Ascending aorta (tissue), 2 donors: ENCODE measurements at places on chromosomes 1 and 21.

DNA sequence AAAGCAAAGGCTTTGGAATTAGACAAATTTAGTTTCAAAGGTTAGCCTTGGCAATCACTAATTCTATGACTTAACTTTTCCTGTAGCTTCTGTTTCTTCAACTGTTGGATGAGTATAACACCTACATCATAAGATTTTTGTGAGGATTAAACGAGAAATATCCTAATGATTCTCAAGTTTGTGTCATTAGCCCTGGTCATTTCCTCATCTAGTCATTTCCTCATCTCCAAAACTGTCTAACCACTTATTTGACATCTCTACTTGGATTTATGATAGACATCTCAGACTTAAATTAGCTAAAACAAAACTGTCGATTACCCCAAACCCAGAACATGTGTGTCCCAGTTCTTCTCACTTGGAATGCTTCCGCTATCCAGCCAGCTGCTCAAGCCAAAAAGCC, 80.2 kb upstream of the CHODL start:
- DNase-seq: no peak

DNA sequence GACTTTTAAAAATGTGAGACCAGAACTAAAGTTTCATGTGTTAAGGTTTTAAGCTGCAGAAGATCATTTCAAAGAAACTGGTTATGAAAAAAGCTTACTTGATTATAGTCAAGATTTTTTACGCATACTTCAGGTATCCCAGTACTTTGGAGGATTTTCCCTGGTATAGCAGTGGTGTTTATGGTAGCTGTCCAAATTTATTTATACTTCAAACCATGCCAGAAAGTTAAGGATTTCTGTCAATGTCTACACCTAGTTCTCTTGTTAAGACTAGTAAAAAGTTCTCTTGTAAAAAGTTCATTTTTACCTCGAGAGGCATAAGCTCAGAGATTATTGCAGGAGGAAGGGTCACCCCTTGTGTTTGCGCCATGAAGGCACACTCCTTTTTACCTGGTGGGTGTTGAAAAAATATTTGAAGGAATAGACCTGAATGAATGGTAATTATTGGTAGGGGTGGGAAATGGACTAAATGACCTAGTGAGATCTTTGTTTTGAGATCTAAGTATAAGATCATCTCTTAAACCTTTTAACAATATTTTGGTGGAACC, 2.8 kb downstream of the DYRK1A start:
- DNase-seq: no peak

- DNase-seq: no peak
Observed at GRCh38 chr1:157842939-157843338, 1.3 kb upstream of the CD5L start.

GRCh38 chr1:46369542-46370213, 24.4 kb upstream of the FAAH start:
- DNase-seq: no peak

DNA sequence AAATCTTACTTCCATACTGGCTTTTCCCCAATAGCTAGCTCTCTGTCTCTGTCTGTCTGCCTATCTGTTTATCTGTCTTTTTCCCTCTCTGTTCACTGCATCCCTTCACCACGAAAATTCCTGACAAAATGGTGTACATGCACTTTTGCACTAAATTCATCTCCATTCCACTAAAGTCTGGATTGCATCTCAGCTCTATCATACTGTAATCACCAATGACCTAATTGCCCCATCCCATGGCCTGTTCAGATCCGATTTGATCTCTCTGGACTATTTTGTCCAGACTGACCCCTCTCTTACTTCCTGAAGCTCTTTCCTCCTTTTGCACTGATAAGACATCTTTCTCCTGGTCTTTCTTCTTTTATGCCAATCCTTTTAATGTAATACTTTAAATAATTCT, 112.5 kb upstream of the USH2A start:
- DNase-seq: no peak

- no peak for DNase-seq
Observed at GRCh38 chr1:173329726-173330125, 122.6 kb upstream of the TNFSF4 start.

DNA sequence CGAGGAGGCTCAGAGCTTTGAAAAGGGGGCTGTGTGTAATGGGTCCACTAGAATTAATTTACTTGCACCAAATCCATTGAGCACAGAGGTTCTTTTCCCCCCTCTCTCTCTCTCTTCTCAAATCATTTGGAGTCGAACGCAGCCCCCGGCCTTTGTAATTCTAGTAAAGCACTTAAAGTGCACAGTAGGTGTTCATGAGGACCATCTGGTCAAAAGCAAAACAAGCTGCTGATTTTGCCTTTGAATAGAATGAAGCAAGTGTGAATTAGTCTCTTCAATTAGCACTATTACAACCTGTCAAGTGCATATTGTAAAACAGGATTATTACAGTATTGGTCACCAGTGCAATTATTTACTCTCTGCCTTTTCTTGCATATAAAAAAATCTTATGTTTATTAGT, 259.9 kb downstream of the FAF1 start:
- DNase-seq: no peak

GRCh38 chr1:168161459-168161858, 17.3 kb upstream of the TIPRL start:
- no peak for DNase-seq

- peak; percentile 2 for DNase-seq
Observed at GRCh38 chr1:11109047-11109760, 9.5 kb upstream of the EXOSC10 start.

DNA sequence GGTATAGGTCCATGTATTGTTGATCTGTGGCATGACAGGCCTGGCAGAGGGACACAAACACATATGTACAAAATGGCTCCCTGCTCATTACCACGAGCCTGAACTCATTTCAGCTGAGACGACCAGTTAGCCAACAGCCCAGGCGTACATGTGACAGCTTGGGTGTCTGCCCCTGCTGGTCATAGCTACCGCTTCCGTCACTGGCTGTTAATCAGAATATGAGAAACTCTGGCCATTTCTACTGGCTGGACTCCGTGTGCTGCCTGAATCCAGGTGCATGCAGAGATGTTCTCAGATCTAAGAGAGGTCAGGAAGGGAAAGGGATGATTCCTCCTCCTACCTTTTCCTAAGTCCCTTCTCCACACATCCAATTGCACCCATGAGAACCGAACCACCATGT, 144.5 kb downstream of the PBX1 start:
- DNase-seq: no peak

- no peak for DNase-seq
Observed at GRCh38 chr1:197485790-197486189, 217.7 kb downstream of the CRB1 start.

- no peak for DNase-seq
Observed at GRCh38 chr21:42063571-42064521, 7.3 kb upstream of the UMODL1 start.

- DNase-seq: peak; percentile 36
Observed at GRCh38 chr1:228500901-228501871, 14.0 kb downstream of the RNF187 start.

- DNase-seq: no peak
Observed at GRCh38 chr1:232468249-232468648, 161.7 kb downstream of the SIPA1L2 start.

- DNase-seq: no peak
Observed at GRCh38 chr1:18868801-18869424, 9.5 kb upstream of the TAS1R2 start.

DNA sequence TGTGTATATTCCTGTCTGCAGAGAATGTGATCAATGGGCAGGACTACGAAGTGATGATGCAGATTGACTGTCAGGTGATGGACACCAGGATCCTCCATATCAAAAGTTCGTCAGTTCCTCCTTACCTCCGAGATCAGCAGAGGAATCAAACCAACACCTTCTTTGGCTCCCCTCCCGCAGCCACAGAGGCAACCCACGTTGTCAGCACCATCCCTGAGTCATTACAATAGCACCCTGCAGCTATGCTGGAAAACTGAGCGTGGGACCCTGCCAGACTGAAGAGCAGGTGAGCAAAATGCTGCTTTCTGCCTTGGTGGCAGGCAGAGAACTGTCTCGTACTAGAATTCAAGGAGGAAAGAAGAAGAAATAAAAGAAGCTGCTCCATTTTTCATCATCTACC, 65.2 kb downstream of the OLFML2B start:
- DNase-seq: no peak
